ENCODE measurements at places on chromosomes 6 and 20. TPM values are rescaled to one million over a fixed set of nuclear protein-coding genes. Genes with fewer than 3 reads are reported as not detected.

DNA sequence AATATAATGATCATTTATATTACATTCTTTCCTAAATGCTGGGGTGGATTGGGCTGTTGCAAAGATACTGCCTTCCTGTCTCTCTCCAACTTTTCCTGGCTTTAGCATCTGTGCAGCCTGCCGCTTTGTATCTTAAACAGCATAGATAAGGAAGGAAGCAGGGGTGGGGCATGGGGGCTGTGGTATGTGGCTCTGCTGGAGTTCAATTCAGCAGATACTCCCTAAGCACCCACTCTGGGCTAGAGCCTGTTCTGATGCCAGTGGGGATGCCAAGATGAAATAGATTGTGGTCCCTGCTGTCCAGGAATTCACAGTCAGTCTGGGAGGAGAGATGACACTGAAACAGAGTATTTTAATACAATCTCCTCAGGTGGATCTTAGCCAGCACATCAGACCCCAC is 56.8 kb downstream of the EIF2S2 start:
- H3K4me3 ChIP-seq: no peak overlapping the region
- H3K27ac ChIP-seq: no peak overlapping the region
- H3K36me3 ChIP-seq: no peaks in the 10 kb centered on the region
- DNase-seq: no peak
- no peaks in the 10 kb centered on the region for H3K27me3 ChIP-seq
- peaks cover 18% of the 10 kb centered on the region for H3K4me1 ChIP-seq

GRCh38 chr6:77466055-77466450 is 2.8 kb upstream of the HTR1B start:
- peak overlapping the region; percentile 64 for H3K4me3 ChIP-seq
- H3K4me1 ChIP-seq: no peaks in the 10 kb centered on the region
- H3K36me3 ChIP-seq: no peaks in the 10 kb centered on the region
- peak; percentile 79 for DNase-seq

- no peaks in the 10 kb centered on the region for H3K36me3 ChIP-seq
- no peaks in the 10 kb centered on the region for H3K4me1 ChIP-seq
- H3K27ac ChIP-seq: no peak overlapping the region
- DNase-seq: no peak
These were observed 258.5 kb downstream of the EYA4 start for GRCh38 chr6:133499662-133500061.

DNA sequence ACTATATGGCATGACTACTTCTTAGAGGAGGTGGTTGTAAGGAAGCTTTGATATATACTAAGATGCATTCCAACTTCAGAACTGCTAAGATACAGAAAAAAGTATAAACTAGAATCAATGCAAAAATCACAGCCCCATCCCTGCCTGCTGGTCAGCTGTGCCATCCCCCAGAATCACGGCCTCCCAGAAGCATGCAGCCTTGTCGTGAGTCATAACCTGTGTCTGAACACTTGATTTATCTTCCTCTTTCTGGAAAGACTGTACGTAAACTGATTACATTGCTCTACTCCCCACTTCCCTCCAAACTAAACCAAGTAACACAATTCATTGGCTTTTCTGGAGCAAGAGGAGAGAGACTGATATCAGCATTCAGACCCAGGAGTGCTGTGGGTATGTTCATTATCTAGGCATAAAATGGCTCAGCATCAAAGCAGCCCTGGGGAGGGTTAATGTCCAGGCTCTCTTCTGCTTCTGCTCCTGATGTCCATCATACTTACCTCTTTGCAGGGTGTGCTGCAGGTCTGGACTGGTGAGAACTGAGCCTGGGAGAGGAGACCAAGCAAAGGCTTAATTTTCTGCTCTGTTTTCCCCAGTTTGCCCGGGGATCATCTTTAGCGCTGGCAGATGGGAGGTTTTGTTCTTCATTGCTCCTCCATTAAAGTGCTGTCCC is 18.4 kb downstream of the SCP2D1 start:
- no peaks in the 10 kb centered on the region for H3K36me3 ChIP-seq
- H3K27ac ChIP-seq: no peak overlapping the region
- DNase-seq: no peak

GRCh38 chr6:8278562-8278961 is 156.8 kb downstream of the SLC35B3 start:
- H3K27me3 ChIP-seq: no peaks in the 10 kb centered on the region
- no peaks in the 10 kb centered on the region for H3K36me3 ChIP-seq
- no peak overlapping the region for H3K4me3 ChIP-seq
- H3K4me1 ChIP-seq: no peaks in the 10 kb centered on the region

GRCh38 chr6:40295251-40295950 is 291.8 kb downstream of the LRFN2 start:
- no peaks in the 10 kb centered on the region for H3K4me1 ChIP-seq
- no peak overlapping the region for H3K27ac ChIP-seq
- H3K27me3 ChIP-seq: no peaks in the 10 kb centered on the region
- no peaks in the 10 kb centered on the region for H3K36me3 ChIP-seq
- no peak overlapping the region for H3K4me3 ChIP-seq

GRCh38 chr20:33724439-33725094 is 4.5 kb upstream of the PXMP4 start:
- no peak for DNase-seq
- H3K4me3 ChIP-seq: no peak overlapping the region
- no peak overlapping the region for H3K27ac ChIP-seq

DNA sequence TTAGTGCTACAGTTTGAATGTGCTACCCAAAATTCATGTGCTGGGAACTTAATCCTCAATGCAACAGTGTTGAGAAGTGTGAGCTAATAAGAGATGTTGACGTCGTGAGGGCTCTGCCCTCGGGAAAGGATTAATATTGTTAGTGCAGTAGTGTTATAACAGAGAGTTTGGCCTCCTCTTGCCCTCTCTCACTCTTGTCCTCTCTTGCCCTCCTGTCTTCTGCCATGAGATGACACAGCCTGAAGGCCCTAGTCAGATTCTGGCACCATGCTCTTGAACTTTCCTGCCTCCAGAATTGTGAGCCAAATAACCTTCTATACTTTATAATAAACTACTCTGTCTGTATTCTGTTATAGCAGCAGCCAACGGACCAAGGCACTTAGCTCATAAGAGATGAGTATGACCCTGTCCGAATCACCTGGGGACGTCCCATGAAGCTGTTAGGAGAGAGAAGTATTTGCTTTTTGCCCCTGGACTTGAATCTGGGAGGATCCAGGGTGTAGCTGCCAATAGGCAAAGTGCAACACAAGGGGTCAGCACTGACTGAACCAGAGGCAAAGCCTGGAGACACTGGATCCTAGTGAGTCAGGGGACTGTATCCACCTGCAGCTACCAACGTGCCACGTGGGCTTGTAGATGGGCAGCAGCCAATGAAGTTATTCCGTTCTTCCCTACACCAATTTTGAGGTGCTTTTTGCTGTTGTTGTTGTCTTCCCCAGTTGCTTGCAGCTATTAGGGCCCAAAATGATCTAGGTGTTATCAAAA is 233.7 kb downstream of the THBS2 start:
- H3K27ac ChIP-seq: no peak overlapping the region
- no peaks in the 10 kb centered on the region for H3K27me3 ChIP-seq
- no peaks in the 10 kb centered on the region for H3K36me3 ChIP-seq

- no peaks in the 10 kb centered on the region for H3K4me1 ChIP-seq
- no peaks in the 10 kb centered on the region for H3K36me3 ChIP-seq
- H3K27me3 ChIP-seq: no peaks in the 10 kb centered on the region
- H3K27ac ChIP-seq: no peak overlapping the region
These were observed 452.7 kb downstream of the PREX1 start for GRCh38 chr20:48374991-48375595.

- no peak overlapping the region for H3K4me3 ChIP-seq
- no peak overlapping the region for H3K27ac ChIP-seq
- no peaks in the 10 kb centered on the region for H3K36me3 ChIP-seq
These were observed 167.8 kb upstream of the ZNF337 start for GRCh38 chr20:25864326-25864962.

- no peak for DNase-seq
- no peaks in the 10 kb centered on the region for H3K27me3 ChIP-seq
- H3K27ac ChIP-seq: no peak overlapping the region
- H3K4me3 ChIP-seq: no peak overlapping the region
- no peaks in the 10 kb centered on the region for H3K4me1 ChIP-seq
These were observed 76.1 kb upstream of the PHACTR1 start for GRCh38 chr6:12640438-12640837.

Gene GINS1
- 10.2 TPM for total RNA-seq

Gene PNPLA1
- not detected for total RNA-seq

Gene OTOR
- not detected for total RNA-seq

Gene PDYN
- not detected for total RNA-seq
